ENCODE measurements at places on chromosomes 13 and 19.
A peak's percentile ranks its signal among the peaks of the same experiment; 100 is the strongest.

DNA sequence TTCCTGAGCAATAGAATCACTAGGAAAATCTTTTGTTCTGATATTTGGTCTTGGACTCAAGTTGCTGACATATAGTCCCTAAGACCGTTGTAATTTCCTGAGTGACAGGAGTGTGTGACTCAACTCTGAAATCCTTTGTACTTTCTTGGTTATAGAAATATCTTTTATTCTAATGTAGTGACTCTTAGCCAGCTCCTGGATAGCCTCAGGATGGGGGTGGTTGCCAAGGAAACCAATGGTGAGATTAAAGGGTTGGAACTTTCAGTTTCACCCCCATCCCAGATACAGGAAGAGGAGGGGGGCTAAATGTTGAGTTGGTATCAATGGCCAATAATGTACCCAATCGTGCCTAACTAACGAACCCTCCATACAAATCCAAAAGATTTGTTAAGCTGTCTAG, 41.8 kb downstream of the MBD3L2B start:
- DNase-seq: no peak

GRCh38 chr19:47564081-47564480, 8.9 kb downstream of the ZNF541 start:
- DNase-seq: no peak

GRCh38 chr13:46544811-46545210, 8.2 kb upstream of the LRCH1 start:
- DNase-seq: no peak

DNA sequence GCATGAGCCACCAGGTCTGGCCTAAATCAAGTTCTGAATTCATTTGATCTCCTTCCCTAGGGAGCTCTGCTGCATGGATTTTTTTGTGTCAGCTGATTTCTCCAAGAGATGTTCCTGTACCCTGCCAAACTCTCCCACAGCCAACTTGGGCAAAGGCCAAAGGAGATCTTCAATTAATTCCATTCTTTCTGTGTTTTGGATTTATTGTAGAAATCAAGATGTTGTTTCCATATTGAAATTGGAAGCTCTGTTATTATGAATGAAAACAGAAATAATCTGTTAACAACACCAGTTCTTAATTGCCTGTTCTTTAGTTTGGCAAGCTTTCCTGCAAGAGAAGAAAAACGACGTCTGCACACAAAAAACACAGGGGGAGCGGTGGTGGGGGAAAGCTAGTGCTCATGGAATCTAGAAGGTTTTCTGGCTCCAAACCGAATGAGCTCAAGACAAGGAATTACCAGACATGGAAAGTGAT, 86.5 kb upstream of the ABCC4 start:
- no peak for DNase-seq

- no peak for DNase-seq
Observed at GRCh38 chr19:571566-571974, 826 bp upstream of the BSG start.

DNA sequence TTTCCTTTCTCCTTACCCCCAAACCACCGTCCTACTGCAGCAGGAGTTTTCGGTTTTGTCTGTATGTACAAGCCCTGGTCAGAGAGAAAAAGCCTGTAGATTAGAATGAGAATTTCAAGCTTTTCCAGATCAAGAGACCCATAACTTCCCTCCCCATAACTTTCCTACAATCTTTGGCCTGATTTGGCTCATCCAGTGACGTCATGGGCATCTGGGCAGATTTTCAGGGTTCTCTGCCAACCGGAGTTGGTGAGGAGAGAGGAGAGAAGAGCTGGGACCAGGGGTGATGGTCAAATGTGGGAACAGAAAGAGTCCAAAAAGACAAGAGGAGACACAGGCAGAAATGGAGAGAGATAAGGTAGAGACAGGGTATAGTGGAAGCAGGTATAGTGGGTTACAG, 10.5 kb downstream of the IZUMO2 start:
- DNase-seq: no peak

DNA sequence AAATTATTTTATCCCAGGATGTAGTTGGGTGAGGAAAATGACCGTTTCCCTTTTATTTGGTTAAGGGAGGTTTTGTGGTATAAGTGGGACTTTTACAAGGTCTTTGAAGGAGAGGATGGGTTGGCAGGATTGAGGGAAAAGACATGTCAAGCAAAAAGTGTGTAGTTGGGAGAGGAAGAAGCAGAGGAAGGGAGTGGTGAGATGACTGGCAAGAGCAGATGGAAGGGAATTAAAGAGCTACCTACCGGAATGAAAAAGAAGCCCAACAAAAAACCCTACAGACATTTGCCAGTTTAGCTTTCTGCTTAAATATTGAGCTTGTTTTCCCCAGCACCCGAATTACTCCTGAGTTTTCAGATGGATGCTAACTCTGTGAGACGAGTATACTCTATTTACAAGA, 19.6 kb downstream of the FRY start:
- no peak for DNase-seq

GRCh38 chr13:43360892-43361610, 337.7 kb downstream of the DNAJC15 start:
- no peak for DNase-seq

DNA sequence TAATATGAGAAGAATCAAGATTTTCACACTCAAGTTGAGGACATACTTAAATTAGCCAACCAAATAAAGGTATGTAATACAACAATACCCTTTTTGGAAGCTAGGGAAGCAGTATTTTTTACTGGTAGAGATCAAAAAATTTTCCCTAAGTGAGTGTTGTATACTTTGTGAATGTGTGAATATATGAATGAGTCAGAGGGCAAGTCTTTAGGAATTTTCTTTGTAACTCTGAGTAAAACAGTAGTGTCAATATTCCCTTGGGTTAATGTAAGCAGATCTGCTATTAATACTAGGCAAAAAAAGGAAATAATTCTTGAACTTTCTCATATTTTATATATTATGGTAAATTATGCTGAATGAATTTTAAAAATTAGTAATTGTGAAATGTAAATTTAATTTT, 1161.8 kb upstream of the MIR17HG start:
- no peak for DNase-seq

GRCh38 chr13:30463787-30464495, 1.8 kb downstream of the HMGB1 start:
- peak; percentile 15 for DNase-seq

DNA sequence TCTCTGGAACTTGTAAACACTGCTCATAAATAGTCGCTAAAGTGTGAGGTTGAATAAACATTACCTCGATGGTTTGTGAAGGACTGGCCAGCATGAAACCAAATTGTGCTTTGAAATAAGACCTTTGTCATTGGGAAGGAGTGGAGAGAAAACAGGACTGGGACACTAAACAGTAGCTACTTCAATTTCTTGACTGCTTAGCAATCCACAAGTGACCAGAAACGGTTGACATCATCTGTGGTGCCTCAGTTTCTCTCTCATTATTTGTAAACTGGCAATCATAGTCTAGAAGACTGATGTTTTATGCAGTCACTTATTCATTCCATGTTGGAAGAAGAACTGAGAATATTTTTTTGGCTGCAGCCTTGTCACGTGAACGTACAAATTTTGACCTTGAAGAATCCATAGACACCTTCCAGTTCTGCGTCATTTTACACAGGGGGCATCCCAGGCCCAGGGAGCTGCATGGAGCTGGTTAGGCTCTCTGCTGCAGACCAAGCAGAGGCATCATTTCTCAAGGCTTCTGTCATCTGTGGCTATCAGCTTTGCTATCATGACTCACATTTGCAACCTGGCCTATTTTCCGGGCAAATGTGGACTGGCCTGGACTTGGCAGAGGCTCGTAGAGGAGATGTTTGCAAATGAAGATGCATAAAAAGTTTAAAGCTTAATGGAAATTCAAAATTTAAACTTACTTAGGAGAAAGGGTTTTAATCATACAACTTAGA, 391.8 kb downstream of the FGF9 start:
- DNase-seq: no peak

GRCh38 chr19:42989851-42990250, 36.4 kb downstream of the PSG11 start:
- DNase-seq: no peak

GRCh38 chr19:50833802-50834167, 411 bp upstream of the KLK15 start:
- no peak for DNase-seq

DNA sequence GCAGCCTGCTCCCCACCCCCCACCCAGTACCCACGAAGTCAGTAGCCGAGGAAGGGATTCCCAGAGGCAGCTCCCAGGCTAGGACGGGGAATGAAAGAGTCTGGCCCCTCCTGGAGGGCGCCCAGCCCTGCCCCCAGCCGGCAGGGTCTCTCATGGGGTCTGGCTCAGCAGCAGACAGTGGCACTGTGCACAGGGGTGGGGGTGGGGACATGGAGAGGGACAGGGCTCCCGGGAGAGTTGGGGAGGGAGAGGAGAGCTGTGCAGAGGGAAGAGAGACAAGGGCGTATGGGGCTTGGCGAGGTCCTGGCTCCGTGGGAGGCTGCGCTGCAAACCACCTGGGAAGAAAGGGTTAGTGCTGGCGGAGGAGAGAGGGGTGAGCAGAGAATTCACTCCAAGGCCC, 27.7 kb upstream of the ASF1B start:
- no peak for DNase-seq

GRCh38 chr13:50451609-50452008, 391.9 kb downstream of the DLEU7 start:
- DNase-seq: no peak

DNA sequence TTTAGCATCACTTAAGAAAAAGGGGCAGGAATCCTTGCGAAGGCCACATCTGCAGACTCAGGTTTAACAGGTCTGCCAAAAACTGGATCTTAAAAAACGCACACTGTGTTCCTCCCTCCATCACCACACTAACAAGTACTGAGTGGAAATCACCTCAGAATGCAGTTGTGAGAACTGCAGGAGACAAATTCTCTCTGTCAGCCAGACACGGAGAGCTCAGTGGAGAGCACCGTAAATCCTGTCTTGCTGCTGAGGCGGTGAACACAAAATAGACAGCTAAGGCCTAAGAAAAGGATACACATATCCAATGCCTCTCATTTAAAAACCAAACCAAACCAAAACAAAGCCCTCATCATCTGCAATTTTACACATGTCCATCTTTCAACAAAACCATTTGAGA, 1287.6 kb downstream of the EFNB2 start:
- no peak for DNase-seq

DNA sequence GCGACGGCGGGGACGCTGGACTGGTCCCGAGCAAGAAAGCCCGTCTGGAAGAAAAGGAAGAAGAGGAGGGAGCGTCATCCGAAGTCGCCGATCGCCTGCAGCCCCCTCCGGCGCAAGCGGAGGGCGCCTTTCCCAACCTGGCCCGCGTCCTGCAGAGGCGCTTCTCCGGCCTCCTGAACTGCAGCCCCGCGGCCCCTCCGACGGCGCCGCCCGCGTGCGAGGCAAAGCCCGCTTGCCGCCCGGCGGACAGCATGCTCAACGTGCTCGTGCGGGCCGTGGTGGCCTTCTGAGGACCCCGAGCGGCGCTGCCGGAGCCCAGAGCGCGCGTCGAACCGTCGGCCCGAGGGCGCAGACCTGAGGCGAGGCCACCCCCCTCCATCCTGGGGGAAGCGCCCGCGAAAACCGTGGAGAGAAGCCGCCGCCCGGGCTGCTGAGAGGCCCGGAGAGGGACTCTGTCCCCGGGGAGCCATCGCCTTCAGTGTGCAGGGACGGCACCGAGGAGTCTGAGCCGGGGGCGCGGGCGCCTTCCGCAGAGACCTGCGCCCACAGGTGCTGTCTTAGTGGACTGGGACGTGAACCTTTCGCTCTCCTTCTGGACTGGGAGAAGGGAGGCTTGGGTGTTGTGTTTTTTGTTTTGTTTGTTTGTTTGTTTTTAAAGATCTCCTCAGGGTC, 3.5 kb downstream of the IER2 start:
- no peak for DNase-seq
